Airway epithelial cell (primary cell): ENCODE measurements at places on chromosomes 5 and 9. TPM values are rescaled to one million over a fixed set of nuclear protein-coding genes. Genes with fewer than 3 reads are reported as not detected.

Gene COL23A1
- total RNA-seq, result 0.23 and 0.35 TPM in 2 replicates

Gene NMUR2
- not detected in 2 replicates for total RNA-seq

Gene CRB2
- not detected in 2 replicates for total RNA-seq

Gene PCDHA12
- not detected in 2 replicates for total RNA-seq

Gene SMC2
- total RNA-seq, result 18.9 and 20.2 TPM in 2 replicates

Gene LIX1
- not detected in 2 replicates for total RNA-seq

Gene CAVIN4
- 0.05 and 0.14 TPM in 2 replicates for total RNA-seq

Gene FTMT
- not detected in 2 replicates for total RNA-seq

Gene KCNV2
- not detected in 2 replicates for total RNA-seq

Gene HSPB3
- not detected in 2 replicates for total RNA-seq

Gene CNTFR
- 0.42 TPM in 1 of 2 replicates, not detected in the other for total RNA-seq

Gene HDHD3
- 18.0 and 21.3 TPM in 2 replicates for total RNA-seq

Gene IFNA2
- not detected in 2 replicates for total RNA-seq
